Activated gamma-delta T cell treated with anti-CD3 and anti-CD28 coated beads, Interleukin-2, amount 50 U/mL, for 16 hours (primary cell): ENCODE measurements at places on chromosomes 13 and 19.

DNA sequence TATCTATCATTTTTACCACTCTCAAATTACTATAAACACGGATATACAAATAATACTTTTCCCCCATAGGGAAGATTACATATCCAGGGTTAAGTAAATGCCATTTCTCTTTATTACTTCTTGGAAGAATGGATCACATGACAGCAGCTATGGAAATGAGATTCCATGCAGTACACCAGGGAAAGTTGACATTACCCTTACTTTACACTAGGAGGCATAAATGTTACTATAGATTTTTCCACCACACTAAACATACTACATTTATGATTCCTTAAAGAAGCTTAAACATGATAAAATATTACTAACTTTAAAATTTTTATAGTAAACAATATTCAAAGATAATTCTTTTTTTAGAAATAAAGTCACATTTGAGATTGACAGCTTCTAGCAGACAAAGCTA, 611.4 kb downstream of the PCDH9 start:
- no peak for DNase-seq

DNA sequence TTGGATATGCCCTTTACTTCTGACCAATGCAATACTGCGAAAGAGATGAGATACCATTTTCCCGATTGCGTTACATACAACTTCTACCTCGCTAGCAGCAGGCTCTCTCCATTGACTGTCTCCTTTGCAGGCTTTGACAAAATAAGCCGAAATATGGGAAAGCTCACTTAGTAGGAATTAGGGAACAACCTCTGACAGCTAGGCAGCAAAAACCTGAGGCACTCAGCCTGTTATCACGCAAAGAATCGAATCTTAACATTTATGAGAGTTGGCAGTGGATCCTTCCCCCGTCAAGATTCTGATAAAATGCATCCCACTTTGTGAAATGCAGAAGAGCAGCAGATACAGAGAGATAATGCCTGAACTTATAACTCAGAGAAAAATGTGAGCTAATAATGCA, 1379.5 kb upstream of the PCDH9 start:
- no peak for DNase-seq

DNA sequence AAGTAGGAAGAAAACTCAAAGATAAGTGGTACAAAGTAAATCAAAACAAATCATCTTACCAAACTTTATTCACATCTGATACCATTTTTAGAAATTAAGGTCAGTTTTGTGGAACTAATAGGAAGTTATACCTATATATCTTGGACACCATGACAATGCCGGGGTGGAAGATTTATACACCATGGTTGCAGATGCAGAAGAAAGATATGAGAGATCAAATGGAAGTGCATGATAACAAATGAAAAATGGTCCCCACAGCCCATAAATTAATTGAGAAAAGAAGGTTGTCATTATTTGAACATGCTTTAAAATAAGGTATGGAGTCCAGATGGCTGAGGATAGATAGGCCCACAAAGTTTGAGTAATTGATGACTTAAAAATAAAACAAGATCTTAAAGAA, 276.8 kb downstream of the TSHZ3 start:
- DNase-seq = no peak

DNA sequence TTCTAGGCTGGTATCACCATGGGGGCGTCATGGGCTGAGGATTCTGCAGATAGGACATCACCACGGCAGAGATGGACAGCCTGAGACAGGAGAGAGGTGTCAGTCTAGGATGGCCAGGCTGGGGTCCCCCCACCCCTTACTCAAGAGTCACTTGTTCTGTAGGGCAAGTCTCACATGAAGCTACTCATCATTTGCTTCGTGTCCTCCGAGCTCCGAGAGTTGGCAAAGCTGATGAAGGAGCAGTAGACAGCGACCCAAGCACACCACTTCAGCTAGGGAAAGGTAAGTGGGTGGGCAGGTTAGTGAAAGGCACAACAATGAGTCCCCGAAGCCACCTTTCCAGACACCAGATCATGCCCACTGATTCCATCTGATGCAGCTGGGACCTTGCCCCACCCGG, 1.7 kb downstream of the WDR83 start:
- no peak for DNase-seq

DNA sequence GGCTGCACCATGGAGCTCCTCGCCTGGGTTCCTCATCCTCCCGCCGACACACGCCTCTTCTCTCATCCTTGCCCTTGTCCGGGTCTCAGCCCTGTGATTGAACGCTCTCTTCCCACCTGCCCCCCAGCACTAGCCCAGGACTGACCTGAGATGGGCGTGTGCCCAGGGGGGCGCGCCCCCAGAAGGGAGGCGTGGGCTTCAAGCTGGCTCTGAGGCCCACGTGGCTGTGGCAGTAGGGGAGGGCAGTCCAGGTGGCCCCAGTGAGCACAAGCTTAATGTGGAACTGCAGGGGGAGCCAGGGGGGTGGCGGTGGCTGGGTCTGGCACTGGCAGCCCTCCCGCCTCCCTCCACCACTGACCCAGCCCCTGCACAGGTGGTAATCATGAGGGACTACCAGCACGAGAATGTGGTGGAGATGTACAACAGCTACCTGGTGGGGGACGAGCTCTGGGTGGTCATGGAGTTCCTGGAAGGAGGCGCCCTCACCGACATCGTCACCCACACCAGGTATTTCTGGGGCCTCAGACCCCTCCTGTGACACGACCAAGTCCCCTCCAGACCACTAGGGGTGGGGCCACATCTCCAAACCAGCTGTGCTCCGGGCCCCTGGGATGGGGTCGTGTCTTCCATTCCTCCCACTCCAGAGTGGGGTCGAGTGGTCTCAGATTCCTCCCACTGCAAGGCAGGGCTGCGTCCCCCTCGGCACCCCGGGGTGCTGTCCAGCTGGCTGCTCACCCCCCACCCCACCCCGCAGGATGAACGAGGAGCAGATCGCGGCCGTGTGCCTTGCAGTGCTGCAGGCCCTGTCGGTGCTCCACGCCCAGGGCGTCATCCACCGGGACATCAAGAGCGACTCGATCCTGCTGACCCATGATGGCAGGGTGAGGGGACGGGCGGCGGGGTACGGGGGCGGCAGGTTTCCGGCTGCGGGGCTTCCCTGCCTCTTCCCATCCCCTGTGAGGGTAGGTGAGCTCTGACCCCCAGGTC, 21.9 kb upstream of the NCCRP1 start:
- no peak for DNase-seq

DNA sequence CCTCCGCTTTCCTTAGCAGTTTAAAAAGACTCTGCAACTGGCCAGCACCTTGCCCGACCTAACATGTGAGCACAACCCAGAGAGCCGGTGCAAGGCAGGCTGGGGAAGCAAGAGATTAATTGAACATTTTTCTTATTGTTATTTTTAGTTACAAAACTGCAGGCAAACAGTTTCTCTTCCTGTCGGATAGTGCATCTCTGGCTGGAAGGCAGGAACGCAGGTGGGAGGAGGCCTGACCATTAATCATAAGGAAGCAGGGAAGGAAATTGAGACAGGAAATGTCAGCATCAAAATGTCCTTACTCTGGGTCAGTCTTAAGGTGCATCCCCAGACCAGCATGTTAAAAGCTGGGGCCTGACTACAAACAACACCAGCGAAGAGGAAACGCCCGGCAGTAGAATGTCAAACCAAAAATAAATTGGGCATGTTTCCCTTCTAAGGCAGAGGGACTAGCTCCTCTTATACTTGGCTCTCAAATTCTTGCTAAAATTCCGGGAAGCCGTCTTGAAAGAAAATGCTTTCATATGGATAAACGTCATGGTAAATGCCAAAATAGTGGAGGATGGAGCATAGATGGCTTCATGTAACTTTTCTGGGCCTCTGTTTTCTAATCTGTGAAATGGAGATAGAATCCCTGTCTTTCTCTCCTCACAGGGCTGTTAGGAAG, 226.8 kb downstream of the RAP2A start:
- no peak for DNase-seq

GRCh38 chr13:100561599-100562204, 26.9 kb downstream of the GGACT start:
- DNase-seq = no peak

GRCh38 chr13:111898956-111899713, 167.8 kb upstream of the SOX1 start:
- DNase-seq = no peak

DNA sequence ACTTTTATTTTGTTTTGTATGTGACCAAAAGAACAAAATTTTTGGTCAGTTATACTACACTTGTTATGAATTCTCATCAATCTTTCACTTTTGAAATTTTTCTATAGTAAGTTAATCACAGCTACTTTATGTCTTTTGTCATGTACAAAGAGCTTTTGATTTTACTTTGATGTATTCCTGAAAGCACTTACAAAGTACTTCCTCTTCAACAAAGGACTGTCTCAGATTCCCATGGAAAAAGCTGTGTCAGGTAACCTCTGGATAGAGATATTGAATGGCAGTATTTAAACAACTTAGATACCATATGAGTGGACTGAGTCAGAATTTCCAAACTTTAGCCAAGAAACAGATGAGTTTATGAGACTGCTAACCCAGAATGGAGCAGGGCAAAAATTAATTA, 689.3 kb upstream of the ATXN8OS start:
- DNase-seq = no peak

- DNase-seq = no peak
Measured at GRCh38 chr13:23427881-23428528, 5.5 kb downstream of the SACS start.

- DNase-seq = no peak
Measured at GRCh38 chr13:37148501-37148900, 43.0 kb upstream of the CSNK1A1L start.

GRCh38 chr13:47661076-47661475, 340.0 kb downstream of the SUCLA2 start:
- no peak for DNase-seq

DNA sequence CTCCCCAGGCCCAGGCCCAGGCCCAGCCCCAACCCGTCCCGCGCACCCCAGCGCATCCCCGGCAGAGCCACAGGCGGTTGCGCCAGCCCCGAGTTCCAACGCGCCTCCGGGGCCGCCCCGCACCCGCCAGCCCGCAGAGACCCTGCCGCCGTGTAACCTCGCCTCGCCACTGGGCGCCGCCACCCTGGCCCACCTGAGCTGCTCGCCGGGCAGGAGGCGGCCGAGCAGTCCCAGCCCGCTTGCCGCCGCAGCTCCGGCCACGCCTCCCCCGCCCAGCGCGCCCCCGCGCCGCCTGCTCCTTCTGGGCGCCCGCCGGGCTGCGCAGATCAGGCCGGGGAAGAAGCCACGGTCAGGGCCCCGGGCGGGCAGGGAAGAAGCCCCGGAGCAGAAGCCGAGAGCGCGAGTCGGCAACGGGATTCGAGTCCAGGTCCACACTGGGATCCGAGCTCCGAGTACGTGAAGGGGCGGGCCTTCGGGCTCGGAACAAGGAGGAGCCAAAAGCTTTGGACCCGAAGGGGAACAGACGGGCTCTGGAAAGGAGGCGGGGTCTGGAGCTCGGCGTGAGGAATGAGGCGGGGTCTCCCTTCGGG, at the start of gene MBOAT7:
MBOAT7 (minus strand) TSS at position 436 of the 590 bp plus-strand sequence. CDS start 1,072 bp downstream, outside the sequence.
- no peak for DNase-seq

- no peak for DNase-seq
Measured at GRCh38 chr19:36081385-36081784, 26.7 kb downstream of the WDR62 start.

DNA sequence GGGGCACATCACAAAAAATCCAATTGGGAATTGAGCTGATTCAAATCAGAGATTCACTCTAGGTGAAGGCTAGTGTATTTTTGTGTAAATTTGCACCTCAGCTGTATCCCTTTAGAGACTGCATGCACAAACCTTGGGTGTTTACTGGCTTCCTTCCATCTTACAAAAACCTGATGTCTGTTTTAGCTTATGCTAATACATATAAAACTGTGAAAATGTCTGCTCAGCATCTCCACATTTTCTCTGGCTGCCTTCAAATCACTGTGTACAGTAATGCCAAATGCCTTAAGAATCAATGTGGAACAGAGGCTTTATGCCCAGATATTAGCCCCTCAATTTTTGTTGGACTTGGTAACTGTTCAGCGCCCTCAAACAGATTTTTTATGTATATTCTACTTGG, 675.8 kb upstream of the SLITRK6 start:
- DNase-seq = no peak
